ENCODE measurements at places on chromosomes 5 and 9. TPM values are rescaled to one million over a fixed set of nuclear protein-coding genes. Genes with fewer than 3 reads are reported as not detected.

DNA sequence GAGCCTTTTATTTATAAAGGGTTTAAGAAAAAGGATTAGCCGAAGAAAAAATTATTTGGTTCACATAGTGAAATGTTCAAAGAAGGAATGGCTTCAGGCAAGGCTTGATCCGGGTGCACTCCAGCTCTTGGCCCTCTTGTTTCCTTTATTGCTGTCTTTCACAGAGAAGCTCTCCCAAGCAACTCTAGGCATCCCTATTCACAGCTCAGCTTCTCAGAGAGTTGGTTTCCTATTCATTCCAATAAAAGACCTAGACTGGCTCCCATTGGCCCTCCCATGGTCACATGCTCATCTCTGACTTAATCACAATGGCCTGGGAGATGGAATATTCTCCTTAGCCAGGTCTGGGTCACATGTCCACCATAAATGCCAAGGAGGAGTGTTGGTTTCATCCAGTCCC lies 9.4 kb upstream of the FGFR4 start:
- no peak for DNase-seq

GRCh38 chr5:170614720-170615119 lies 110.9 kb downstream of the KCNIP1 start:
- no peak for DNase-seq

DNA sequence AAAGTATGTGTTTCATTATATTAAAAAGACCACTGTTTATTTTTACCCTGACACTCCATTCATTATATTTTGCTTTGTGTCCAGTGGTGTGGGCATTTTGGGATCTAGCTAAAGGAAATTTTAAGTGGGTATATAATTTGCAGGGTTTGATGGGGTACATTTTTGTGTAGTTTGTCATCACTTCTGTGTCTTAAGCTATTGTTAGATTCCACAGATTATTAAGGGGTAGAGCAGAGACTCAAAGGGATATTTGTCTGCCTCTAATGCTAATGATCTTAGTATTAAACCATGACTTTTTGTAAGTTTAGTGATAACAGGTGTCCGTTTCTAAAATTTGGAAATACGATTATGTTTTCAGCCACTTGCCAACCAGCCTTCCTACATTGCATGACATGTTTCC lies 731.6 kb downstream of the BRINP1 start:
- no peak for DNase-seq

DNA sequence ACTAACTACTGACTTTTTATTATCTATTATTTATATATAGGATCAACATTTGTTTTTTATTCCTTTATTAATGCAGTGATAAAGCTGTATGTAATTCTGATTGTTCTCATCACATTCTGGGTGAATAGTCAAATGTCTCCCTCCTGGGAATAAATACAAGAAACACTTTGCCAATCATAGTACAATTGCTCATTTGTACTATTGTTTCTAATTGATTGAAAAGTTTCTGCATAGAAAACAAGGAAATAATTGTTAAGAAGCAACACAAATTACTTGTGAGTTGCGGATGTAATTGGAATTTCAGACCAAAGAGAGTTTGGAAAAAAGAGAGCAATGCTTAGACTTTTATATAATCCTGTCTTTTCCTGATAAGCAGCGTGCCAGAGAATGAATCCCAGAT lies 1013.9 kb downstream of the EFNA5 start:
- no peak for DNase-seq

TPPP gene
- polyA plus RNA-seq, result 0.38 TPM

All from GM23338 (cell line).